Activated naive CD4-positive, alpha-beta T cell treated with anti-CD3 and anti-CD28 coated beads for 36 hours (primary cell): ENCODE measurements at places on chromosomes 16 and 17. TPM values are rescaled to one million over a fixed set of nuclear protein-coding genes. Genes with fewer than 3 reads are reported as not detected.

DNA sequence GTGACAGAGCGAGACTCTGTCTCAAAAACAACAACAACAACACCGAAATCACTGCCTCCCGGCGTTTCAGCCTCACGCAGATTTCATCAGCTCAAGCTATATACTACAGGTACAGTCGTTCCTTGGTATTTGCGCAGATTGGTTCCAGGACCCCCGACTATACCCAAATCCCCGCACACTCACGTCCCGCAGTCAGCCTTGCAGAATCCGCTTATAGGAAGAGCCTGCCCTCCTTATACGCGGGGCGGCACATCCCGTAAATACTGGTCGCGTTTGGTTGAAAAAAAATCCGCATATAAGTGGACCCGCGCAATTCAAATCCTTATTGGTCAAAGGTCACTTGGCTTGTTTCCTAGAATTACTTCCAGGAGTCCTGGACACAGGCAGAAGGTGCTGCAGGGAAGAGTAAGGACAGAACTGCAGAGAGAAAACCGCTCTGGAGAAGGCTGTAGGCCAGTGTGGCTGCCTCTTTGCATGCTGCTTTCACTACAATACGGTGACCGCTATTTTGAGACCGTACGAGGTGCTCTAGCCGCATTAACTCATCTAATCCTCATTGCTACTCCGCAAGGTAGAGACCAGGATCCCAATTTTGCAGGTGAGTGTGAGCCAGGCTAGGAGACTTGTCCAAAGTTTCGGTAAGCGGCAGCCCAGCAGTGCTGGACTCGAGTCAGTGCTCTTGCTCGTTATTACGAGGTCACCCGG, 718 bp downstream of the NDUFAB1 start:
- DNase-seq = peak; percentile 7

DNA sequence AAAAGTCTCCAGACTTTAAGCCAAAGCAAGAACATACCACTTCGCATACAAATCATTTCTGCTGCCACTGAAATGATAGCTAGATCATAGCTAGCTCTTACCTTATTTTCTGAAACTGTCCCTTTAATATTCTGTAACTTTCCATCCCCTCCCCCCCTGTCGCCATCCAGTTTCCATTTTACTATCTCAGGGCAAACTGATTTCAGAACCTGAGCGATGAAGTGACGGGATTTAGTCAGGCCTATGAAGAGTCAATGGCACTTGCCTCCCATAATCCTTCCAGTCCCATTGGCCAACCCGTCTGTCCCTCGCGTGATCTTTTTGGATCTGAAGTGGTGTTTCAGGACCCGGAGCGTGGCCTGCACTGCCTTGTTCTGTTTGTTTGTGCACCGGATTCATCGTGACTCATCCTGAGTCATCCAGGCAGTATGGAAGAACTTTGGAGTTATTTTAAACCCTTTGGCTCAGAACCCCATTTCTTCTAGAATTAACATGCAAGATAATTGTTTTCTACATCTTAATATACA, 199.8 kb upstream of the CHMP6 start:
- peak; percentile 77 for DNase-seq

DNA sequence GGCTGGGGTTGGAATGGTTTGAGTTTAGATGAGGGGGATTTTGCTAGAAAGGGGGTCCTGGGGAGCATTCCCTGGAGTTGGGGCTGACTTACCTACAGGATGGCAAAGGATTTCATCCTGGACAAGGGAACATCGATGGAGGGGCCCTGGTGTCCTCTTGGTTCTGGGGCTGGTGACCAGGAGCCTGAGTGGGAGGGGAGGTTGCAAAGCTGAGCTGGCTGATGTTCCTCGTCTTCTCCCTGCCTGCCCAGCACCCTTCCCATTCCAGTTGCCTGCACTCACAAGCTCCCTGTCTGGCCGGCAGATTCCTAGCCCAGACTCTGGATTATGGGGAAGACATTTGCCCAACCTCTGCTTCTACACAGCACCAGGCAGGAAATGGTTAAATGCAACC, 37.2 kb downstream of the ITGAE start:
- DNase-seq = no peak

DNA sequence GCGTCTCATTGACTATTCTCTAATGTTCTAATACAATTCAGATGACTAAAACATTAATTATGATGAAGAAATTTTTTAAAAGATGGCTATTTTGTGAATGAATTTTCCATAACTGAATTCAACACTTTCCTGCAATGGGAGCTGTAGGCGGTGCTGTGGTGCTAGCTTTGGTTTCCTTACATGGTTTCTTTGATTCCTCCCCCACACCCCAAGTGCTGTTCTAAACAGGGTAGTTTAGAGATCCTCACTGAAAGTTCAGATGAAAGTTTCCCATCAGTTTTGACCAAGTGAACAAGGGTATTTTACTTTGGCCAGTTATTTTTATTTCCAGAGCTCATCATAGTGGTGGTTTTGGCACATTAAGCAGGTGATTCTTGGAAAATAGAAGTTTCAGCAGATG, 26.0 kb upstream of the MRC2 start:
- no peak for DNase-seq

- no peak for DNase-seq
These were observed 18.3 kb upstream of the CBX8 start for GRCh38 chr17:79814974-79815835.

GRCh38 chr17:10821054-10821453, 16.8 kb downstream of the PIRT start:
- no peak for DNase-seq

GRCh38 chr16:13453938-13454553, 465.9 kb upstream of the ERCC4 start:
- peak; percentile 54 for DNase-seq

DNA sequence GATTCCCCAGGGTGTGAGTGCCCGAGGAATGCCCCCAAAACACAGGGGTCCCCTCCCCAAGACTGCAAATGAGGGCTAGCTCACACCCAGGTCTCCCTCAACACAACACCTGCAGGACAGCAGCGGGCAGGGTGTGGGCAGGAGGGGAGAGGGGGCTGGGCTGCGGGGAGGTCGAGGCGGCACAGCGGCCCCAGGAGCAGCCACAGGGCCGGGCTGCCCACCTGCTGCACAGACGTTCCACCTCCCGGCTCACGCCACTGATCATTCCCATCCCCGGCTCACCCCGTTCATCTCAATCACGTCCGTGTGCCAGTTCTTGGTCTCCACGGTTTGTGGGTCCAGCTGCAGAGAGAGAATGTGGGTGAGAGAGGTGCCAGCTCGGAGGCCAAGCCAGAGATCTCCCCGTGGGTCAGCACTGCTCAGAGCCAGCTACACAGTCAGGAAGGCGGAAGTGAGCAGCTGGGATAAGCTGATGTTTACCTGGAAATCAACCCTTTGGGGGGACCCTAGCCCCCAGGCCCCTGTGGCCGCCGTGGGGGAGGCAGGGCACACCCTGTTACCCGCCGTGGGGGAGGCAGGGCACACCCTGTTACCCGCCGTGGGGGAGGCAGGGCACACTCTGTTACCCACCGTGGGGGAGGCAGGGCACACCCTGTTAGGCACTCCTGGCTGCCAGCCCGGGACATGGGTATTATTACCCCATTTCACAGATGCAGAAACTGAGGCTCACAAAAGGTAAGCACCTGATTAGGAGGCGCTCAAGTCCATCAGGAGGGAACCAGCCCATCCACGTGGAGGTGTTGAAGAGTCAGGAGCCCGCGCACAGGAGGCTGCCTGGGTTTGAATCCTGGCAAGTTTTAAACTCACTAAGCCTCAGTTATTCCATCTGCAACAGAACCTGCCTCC, 16.1 kb downstream of the TIMM22 start:
- no peak for DNase-seq

- DNase-seq = peak; percentile 100
These were observed at the start of gene JPT1 for GRCh38 chr17:75154195-75155106. Gene JPT1, minus strand, starts transcription at chr17:75154512. Its CDS starts 115 bp downstream, at chr17:75154397.

GRCh38 chr17:39946551-39947330, 16.1 kb upstream of the GSDMA start:
- DNase-seq = no peak

DNA sequence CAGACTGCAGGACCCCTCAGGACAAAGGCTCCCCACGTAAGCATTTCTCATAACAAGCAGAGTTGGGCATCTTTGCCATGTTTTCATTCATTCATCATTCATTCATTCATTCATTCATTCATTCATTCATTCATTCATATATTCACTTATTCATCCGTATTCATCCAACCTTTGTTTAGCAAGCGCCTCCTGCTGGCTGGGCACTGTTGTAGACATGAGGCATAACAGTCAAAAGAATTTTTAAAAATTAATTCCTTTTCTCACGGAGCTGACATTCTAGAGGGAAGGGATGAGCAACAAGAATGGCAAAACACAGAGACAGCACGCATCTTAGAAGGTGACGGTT, 351.7 kb upstream of the TNRC6C start:
- DNase-seq = no peak

- DNase-seq = peak; percentile 74
These were observed 245.7 kb downstream of the PRKCA start for GRCh38 chr17:66548158-66548557.

- no peak for DNase-seq
These were observed 7.9 kb downstream of the KRT37 start for GRCh38 chr17:41416479-41416878.

GRCh38 chr17:46163316-46163715, 29.9 kb downstream of the KANSL1 start:
- DNase-seq = no peak

DNA sequence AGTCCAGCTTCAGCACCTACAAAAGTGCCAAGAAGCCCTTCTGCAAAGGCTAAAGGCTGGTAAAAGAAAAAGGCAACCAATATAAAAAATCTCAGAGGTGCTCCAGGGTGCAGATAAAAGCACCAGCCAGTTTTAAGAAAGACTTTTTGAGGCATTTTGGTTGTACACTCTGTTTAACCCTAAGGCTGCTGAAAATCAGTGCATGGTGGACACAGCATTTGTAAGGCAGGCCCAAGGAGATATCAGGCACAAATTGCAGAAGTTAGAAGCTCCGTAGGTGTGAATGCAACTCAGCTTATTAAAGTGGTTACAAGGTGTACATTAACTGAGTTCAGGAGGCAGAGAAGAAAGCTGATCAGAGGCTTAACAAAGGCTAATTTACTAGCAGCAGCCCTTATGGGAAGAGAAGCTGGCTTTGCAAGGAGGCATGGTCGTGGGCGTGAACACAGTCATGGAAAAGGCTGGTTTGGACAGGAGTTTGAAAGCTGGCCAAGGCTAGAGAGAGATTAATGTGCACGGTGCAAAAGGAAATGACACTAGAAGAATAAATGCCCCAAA, 21.1 kb downstream of the ACSM1 start:
- no peak for DNase-seq

DNA sequence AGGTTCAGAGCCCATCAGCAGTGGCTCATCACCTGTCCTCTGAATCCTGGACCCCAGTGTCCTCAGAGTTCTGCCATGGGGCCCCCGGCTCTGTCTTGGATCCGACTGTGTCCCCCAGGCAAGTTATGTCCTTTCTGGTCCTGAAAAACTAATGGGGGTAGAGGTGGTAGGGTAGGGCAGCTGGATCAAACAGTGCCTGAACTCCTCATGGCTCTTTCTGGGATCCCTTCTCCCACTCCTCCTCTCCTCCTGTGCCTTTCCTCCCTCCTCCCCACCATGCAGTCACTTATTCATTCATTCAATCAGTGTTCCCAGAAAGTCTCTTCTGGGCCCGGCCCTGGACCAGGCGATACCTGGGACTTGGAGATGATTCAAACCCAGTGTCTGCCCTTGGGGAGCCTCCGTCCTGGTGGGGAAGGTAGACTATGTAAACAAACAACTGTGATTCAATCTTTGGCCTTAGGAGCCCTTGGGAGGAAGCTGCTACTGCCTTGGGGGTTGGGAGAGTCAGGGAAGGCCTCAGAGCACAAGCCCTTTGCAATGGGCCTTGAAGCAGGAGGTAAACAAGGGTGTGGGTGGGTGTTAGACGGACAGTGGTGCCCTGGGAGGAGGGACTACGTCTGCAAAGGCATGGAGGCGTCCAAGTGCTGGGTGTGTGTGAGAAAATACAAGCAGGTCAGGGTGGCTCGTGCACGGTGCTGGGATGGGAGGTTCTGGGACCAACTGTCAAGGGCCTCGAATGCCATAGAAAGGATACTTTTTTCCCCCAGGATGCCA, 6.4 kb upstream of the FAM83G start:
- no peak for DNase-seq

- DNase-seq = peak; percentile 68
These were observed 52.5 kb upstream of the MTSS2 start for GRCh38 chr16:70738083-70738977.

DNA sequence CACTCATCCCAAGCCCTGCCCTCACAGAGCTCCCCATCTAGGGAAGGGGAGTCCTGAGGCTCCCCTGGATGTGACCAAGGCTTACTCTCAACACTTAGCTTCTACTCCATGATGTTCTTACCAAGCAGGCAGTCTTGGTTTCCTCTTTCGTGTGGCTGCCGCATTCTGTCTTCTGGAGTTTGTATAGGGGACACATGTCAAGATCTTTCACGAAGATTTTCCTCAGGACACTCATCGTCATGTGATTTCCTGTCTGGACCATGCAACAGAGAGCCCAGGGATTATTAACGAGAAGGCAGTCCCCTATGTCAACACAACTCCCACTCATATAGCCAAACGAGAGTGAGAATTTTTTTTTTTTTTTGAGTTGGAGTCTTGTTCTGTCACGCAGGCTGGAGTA, 10.4 kb downstream of the PRSS54 start:
- DNase-seq = no peak

GRCh38 chr16:27960619-27961295, 102.8 kb downstream of the GSG1L start:
- DNase-seq = no peak

- DNase-seq = no peak
These were observed 2.7 kb downstream of the COTL1 start for GRCh38 chr16:84614968-84615813.

DNA sequence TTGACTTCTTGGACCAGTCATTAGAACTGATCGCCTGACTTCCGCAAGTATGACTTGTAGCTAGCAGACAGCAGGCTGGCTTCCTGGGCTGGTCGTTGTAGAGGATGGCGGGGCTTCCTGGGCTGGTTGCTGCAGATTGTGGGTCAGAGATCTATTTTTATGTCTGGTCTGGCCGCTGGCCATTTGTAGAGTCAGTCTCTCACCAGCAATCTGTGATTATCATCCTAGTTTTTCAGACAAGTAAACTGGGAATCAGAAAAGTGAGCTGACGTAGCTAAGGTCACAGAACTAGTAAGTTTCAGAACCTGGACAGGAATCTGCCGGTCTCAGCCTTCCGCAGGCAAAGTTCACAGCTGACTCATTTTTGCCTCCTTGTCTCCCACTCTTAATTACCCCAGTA, 19.1 kb downstream of the GPR142 start:
- DNase-seq = no peak

- no peak for DNase-seq
These were observed 50.7 kb downstream of the AATF start for GRCh38 chr17:36999471-36999870.

PRR15L gene
- not detected for total RNA-seq

HP gene
- not detected for total RNA-seq

ZNF267 gene
- total RNA-seq = 58.7 TPM

CD7 gene
- total RNA-seq = 635 TPM

PPP1R1B gene
- not detected for total RNA-seq

OSGIN1 gene
- 0.47 TPM for total RNA-seq

CIBAR2 gene
- not detected for total RNA-seq

CDK5R1 gene
- 50.6 TPM for total RNA-seq

SP6 gene
- 0.19 TPM for total RNA-seq

KRTAP3-1 gene
- not detected for total RNA-seq

ABCA6 gene
- total RNA-seq = not detected

PLLP gene
- total RNA-seq = 0.41 TPM

ZFP1 gene
- total RNA-seq = 20.2 TPM

PDXDC1 gene
- 53.9 TPM for total RNA-seq

KCNJ2 gene
- total RNA-seq = not detected

EVI2A gene
- total RNA-seq = 22.0 TPM
